Caki2 (cell line): ENCODE measurements at places on chromosomes 12 and 14. TPM values are rescaled to one million over a fixed set of nuclear protein-coding genes. Genes with fewer than 3 reads are reported as not detected.

AKT1 gene
- total RNA-seq, result 126 and 177 TPM in 2 replicates

DNA sequence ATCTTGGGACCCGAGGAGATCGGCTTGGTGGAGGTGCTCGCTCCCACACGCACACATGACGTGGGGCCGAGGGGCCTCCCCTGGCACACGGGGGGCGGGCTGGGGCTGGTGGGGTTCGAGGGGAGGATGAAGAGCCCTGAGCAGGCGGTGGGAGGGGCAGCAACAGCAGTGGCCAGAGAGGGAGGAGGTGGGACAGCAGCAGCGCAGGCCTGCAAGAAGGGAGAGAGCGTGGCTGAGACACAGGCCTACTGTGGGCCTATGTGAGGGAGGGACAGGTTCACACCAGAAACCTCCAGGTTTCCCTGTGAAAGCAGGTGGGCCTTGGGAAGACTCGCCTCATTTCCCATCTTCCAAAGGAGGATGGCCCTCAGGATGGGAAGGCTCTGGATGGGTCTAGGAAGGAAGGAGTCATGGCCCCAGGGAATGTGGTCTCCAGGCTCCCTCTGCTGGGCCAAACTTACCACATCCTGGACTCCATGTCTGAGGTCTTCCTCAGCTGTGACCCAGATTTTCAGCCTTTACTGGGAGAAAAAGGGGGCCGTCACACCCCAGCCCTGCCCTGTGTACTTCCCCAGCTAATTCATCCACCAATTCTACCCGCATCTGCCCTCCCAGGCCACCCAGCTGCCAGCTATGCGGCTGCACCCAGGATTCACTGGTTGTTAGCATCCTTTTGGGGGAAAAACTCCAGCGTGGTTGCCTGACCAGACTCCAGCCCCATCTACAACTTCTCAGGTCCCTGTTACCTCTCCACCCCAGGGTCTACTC, 2.8 kb downstream of the PIANP start:
- DNase-seq, result peak; percentile 33

MAP1LC3B2 gene
- total RNA-seq, result 2.7 TPM in 1 of 2 replicates, not detected in the other

DNA sequence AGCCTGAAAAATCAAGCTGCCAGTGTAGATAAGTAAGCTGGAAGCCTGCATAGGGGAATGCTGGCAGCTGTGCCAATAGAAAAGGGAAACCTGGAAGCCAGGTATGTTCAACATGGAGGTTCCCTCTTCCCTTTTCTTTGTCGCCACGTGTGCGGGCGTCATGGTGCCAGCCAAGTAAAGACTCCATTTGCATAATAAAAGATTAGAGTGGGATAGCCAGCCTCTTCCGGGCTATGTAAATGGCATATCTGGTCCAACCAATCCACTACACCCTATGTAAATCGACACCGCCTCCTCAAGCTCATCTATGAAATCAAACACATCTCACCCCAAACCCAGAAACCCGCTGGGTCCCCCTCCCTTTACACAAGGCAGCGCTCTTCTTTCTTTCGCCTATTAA, 5.6 kb upstream of the ADGRD1 start:
- no peak for DNase-seq

EMP1 gene
- 7.8 and 17.2 TPM in 2 replicates for total RNA-seq

DNA sequence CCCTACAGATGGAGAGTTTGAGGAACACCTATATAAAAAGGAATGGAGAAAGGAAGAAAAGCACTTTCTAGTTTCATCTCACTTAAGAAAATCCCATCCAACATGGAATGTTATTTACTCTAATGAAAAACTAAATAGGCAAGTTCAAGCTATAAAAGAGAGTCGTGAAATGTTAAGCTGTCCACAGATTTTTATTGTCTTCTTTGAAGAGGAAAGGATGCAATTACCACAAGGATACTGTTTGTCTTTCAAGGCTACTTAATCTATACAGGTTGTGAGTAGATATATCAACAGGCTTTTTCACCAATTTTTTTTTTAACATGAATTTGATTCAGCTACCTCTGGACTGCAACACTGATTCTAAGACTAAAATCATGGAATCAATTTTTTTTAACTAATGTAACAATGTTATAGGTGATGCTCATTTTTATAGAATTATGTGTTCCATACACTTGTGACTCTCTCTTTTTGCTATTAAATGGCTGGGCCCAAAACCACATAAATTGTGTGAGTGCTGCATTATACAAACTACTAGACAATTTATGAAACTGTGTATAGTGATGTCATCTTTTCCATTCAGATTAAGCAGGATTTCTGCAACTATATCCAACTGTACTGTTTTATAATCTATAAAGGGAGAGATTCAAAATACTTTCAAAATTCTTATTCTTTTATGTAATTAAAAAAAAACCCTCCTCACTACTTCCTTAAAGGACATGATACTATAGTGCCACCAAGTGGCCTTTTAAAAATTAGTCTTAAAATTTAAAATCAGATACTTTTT, 26.8 kb upstream of the BMAL2 start:
- DNase-seq, result peak; percentile 29

OTUB2 gene
- total RNA-seq, result 2.9 and 3.2 TPM in 2 replicates

DNA sequence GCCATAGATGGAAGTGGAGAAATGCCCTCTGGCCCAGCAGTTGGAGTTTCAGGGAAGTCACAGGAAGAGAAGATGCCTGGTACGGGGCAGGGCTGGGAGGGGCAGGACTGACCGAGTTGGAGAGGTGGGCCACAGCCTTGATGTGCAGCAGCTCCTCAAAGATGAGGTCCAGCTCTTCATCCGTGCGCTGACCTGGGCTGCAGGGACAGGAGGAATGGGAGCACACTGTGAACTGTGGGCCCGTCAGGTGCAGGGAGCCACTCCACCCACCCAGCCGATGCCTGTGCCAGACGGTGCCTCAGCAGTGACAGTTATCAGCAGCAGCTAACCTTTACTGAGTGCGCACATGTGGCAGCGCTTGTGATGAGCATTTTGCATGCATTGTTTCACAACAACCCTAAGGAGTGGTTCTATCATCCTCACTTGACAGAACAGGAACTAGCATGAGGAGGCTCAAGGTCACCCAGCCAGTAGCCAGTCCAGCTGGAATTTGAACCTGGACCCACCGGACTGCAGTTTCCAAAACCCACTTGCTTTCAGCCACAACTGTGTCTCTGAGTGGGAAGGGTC, 8.4 kb downstream of the RAPGEF3 start:
- no peak for DNase-seq

DNA sequence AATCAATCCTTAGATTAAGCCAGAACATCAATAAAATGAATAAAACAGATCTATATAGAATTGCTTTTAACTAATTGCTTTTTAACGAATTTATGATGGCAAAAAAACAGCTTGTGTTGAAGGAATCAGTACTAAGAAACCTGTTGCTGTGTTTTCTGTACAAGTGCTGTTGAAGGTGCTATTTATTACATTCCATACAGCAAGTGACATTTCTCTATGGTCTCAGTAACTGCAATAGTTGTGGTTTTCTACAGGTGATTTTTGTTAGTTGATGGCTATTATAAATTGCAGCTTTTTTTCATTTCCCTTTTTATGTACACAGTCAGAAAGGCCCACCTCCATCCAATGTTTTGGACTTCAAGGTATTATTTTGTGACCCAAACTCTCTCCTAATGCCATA, 56.6 kb downstream of the SLC2A13 start:
- no peak for DNase-seq

DNA sequence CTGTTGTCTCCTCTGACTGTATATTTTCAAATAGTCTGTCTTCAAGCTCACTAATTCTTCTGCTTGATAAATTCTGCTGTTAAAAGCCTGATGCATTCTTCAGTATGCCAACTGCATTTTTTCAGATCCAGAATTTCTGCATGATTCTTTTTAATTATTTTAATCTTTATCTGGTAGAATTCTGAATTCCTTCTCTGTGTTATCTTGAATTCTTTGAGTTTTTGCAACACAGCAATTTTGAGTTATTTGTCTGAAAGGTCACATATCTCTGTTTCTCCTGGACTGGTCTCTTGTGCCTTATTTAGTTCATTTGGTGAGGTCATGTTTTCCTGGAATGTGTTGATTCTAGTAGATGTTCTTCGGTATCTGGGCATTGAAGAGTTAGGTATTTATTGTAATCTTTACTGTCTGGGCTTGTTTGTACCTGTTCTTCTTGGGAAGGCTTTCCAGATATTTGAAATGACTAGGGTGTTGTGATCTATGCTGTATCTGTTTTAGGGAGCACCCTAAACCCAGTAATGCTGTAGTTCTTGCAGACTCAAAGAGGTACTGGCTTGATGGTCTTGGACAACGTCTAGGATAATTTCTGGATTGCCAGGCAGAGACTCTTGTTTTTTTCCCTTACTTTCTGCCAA, 193.8 kb upstream of the NPAS3 start:
- DNase-seq, result no peak

DNA sequence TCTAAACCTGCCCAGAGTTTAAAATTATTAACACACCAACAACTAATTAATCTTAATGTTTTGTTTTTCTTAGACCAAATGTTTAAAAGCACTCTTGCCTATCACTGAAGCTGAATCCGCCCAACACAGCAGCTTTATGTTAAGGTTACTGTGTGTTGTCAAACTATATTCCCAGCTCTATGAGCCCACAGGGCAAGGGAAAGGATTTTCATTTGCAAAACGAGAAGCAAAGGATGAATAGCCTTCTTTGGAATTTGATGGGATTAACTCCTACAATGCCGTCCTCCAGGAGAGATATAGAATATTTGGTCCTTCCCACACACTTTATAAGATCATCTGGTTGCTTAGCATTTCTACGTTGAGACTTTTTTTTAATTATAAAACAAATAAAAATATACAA, 43.7 kb downstream of the DUSP16 start:
- DNase-seq, result no peak

GRCh38 chr14:23645812-23646647, 9.9 kb downstream of the DHRS2 start:
- DNase-seq, result no peak

GRCh38 chr12:93757792-93758694, 80.9 kb downstream of the CRADD start:
- no peak for DNase-seq

PDE3A gene
- total RNA-seq, result 0.10 TPM in 1 of 2 replicates, not detected in the other

GRCh38 chr12:19458733-19459132, 19.4 kb downstream of the AEBP2 start:
- no peak for DNase-seq

DNA sequence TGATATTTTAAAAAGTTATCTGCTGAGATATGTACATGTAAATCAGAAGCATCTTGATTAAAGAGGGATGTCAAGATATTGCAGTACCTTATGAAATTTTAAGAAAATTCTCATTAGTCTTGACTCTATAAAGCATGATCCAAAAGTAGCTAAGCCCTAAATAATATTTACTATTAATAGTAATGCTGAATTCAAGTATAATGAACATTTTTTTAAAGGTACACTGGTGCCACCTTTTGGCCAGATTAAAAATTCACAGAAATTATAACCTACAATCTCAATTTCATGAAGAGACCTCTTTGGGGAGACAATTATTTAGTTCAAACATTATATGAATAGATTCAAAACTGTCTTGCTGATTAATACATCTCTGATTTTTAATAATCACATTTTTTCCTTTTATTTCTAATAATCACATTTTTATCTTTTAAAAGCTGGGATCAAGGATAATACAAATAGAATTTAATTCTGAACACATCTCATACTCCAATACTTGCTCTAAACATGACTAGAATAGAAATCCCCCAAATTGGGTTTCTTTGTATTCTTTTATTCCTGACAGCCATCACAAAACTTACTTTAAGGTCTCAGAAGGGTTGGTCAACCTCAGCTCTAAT, 13.4 kb downstream of the AKAP5 start:
- no peak for DNase-seq

DNA sequence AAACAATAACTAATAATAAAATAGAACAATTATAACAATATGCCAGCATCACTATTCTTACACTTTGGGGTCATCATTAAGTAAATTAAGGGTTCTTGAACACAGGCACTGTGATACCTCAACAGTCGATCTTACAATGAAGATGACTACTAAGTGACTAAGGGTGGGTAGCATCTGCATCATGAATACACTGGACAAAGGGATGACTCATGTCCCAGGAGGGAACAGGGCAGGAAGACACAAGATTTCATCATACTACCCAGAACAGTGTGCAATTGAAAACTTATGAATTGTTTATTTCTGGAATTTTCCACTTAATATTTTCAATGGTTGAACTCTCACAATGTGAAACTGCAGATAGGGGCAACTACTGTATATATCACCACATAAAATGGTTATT, 19.7 kb downstream of the TSPAN19 start:
- DNase-seq, result peak; percentile 61

- no peak for DNase-seq
Observed at GRCh38 chr14:61569308-61569707, 126.0 kb upstream of the HIF1A start.

DNA sequence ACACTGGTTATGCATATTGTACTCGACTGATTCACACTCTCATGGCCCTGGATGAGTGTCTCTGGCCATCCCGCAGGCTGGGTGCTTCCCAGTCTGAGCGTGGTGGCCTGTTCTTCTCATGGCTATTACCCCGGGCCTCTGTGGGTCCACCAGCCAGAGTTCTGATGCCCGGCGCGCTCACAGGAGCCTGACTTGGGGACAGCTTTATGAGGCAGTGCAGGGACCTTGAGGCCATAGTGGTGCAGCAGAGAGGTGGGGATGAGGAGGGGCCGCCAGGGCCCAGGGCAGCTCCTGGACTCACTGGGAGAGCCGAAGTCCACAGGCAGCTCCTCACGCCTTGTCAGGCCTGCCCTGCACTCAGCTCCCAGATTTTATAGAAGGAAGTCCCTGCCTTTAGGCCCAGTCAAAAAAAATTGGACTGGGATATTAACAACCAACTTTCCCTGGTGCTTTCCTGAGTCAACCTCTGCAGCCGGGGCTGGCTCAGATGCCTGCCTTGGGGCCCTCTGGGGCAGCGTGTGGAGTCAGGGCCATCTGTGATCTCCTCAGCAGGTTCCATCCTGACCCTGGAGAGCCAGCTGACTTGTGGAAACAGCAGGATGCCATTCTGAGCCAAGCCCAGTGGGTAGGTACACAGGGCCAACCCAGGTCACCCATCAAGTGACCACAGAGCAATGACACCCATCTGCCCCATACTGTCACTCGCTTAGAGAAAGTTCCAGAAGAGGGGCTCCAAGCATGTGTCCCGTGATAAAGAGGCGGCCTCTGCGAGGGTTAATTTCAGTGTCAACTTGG, 89.4 kb upstream of the DIO3 start:
- DNase-seq, result no peak

DNA sequence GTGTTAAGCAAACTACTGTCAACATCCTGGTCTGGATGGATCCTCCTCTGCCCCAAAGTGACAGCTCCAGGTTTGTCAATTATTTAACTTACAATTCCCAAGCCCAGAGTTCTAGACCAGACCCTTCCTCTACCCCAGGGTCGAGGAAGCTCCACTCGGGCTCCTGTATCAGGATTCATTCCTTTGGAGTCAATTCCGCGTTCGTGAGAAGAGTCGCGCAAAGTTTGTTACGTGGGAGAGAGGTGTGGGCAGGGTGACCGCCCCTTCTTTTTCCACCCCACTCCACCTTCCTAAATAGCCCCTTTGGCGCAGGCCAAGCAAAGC, 479 bp downstream of the SEL1L start:
- no peak for DNase-seq

NRXN3 gene
- total RNA-seq, result not detected in 2 replicates

ACRBP gene
- 1.9 TPM in 1 of 2 replicates, not detected in the other for total RNA-seq

- DNase-seq, result no peak
Observed at GRCh38 chr14:70721542-70721941, 79.8 kb downstream of the TTC9 start.
